ENCODE measurements at places on chromosomes 2 and 18.

DNA sequence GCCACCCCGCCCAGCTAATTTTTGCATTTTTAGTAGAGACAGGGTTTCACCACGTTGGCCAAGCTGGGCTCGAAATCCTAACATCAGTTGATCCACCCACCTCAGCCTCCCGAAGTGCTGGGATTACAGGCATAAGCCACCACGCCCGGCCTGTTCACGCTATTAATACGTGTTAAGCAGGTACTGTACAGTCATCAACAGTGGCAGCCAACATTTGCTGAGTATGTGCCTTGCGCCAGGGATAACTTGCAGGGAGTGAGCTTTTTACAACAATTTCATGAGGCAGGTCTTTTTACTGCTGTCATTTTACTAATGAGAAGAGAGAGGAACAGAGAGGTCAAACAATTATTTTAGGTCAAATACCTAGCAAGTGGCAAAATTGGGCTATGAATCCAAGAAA is 115.2 kb downstream of the AP1S3 start:
- no peak for DNase-seq

DNA sequence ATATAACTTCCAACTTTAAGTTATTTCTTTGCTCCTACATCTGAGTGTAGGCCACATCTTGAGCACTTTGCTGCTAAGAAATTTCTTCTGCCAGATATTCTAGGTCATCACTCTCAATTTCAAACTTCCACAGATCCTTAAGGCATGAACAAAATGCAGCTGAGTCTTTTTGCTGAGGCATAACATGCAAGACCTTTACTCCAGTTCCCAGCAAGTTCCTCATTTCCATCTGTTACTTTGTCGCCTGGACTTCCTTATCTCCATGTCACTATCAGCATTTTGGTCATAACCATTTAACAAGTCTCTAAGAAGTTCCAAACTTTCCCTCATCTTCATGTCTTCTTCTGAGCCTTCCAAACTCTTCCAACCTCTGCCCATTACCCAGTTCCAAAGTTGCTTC is 1077.3 kb upstream of the TMEFF2 start:
- DNase-seq: no peak

- no peak for DNase-seq
Measured at GRCh38 chr2:160351956-160352355, 141.7 kb downstream of the RBMS1 start.

DNA sequence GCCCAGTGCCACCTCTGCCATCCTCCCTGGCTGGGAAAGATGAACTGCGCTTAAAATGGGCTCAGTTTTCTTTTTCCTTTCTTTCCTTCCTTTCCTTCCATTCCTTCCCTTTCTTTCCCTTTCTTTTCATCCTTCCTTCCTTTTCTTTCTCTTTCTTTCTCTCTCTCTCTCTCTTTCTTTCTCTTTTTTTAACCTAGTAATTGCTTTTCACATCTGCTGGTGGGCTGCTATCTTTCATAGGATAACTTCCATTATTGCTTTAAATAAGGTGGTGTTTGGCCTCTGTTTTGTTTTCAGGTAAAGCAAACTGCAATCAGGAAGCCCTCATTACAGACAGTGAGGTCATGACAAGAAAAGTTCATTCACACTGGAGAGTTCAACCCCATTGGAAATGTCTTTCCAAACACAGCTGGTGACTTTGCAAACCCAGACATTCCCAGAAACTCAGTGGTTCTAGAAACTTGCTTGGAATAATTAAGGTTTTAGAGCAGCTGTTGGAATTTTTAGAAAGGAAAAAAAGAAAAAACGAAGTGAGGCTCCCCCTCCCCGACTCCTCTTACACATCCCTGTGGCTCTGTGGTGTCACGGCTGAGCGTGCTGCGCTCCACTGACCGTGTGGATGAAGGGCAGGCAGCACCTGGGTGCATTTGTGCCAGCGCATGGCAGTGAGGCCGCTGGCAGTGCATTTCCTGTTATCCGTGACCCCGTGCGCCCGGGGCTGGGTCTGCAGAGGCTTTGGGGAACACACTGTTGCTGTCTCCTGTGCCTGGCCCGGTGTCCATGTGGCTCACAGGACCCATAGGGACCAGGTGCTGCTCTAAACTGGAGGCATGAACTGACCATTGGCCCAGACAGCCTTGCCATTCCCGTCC is 76.9 kb downstream of the MBP start:
- no peak for DNase-seq

DNA sequence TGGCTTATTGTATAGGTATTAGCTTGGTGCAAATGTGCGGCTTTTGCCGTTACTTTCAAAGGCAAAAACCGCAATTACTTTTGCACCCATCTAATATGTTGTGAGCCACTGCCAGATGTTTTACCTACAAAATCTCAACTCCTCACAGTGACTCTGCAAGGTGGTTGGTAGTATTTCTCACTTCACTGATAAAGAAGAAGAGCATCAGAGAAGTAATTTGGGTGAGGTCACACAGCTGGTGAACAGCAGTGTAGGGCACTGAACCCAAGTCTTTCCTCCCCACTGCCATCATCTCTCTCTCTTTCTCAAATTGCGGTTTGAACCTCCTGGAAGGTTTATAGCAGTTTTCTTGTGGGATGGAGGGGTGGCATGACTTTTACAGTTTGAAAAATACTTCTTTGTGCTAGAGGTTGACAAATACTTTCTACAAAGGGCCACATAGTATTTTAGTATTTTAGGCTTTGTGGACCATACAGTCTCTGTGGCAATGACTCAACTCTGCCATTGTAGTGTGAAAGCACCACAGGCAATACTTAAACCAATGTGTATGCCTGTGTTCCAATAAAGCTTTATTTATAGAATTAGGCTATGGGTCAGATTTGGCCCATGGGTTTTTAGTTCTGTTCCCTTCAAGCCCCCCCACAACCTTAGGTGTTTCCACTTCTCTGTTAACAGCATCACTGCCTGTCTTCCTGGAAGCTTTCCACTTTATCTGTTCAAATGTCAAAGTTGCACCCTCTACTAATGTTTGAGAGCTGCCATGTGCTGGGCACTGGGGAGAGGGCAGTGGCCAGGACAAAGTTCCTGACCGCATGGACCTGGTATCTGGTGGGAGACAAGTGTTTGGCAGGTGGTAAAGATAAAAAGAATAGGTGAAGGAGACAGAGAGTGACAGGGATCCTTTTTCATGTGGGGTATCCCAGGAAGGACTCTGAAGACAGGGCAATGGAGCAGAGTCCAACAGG is 30.1 kb downstream of the FHOD3 start:
- DNase-seq: no peak

DNA sequence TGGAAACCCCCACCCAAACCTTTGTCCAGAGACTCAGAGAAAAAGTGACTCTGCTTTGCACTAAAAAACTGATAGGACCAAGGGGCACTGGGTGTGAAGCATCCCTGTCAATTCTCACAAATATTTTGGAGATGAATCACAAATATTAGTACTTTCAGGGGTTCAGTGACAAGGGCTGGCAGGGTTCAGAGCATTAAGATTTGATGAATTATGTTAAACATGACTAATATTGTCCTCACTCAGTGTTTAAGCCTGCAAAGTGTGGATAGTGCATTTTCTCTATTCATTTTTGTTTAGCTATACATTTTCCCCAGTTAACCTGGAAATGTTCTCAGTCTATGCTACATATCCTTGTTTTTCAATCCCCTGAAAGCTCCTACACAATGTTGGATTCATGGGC is 65.3 kb upstream of the CCDC68 start:
- no peak for DNase-seq

DNA sequence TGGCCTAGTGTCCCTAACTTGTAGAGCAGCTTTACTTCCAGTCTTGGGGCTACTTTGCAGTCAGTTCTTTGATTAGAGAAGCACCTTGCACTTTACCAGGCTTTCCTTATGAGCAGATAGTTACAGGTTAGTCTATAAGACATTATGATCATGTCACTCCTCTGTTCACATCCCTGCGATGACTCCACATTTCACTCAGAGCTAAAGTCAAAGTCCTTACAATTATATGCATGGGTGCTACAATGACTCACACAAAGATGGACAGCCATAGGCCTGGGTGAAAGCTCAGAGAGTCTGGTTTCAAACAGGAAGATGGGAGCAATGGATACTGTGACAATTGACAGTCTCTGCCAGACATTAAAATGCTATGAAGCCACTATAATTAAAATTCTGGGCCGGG is 27.1 kb upstream of the SSB start:
- DNase-seq: no peak

- DNase-seq: no peak
Measured at GRCh38 chr2:137316075-137316474, 550.7 kb downstream of the THSD7B start.

DNA sequence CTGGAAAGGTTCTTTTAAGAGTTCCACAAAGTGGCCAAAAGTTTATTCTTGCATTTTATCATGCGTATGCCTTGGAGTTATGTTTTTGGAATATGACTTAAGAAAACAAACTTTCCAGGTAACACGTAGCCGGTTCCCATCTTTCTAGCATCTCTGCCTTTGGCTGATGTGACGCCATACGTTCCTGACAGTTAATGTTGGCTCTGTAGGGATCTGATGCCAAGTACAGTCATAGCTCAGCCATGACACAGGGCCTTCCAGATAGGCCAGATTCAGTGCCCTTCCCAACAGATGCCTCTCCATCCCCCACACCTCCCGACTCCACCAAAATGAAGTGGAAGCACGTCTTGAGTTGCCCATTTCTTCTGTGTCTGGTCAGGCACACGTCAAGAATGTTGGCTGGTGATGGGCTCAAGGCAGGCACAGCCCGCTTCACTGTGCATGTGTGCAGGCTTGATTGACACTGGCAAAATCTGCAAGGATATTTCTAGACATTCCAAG is 51.0 kb upstream of the THOC1 start:
- DNase-seq: no peak

GRCh38 chr2:72969706-72970105 is 52.4 kb downstream of the EMX1 start:
- no peak for DNase-seq

DNA sequence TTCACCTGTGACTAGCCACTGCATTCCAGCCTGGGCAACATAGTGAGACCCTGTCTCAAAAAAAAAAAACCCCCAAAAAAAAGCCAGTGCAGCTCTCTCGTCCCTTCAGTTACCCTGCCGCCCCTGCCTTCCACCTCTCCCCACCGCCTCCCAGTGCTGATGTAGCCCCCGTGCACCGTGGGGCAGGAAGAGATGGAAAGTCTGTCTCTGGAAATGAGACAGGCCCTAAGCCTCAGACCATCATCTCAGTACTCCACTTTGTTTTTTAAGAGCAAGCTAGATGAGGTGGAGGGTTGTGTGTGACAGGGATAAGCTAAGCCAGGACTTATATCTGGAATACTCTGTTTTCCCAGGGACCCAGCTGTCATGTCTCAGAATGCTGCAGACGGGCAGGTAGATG is 32.0 kb downstream of the MERTK start:
- DNase-seq: no peak

- DNase-seq: no peak
Measured at GRCh38 chr2:155841442-155841841, 491.1 kb downstream of the NR4A2 start.

GRCh38 chr2:237210763-237211162 is 125.1 kb downstream of the COPS8 start:
- no peak for DNase-seq

- DNase-seq: no peak
Measured at GRCh38 chr2:60109744-60110143, 443.7 kb downstream of the BCL11A start.

GRCh38 chr18:55243857-55244256 is 284.6 kb upstream of the CCDC68 start:
- DNase-seq: no peak

- no peak for DNase-seq
Measured at GRCh38 chr2:239192456-239192855, 208.4 kb downstream of the HDAC4 start.

GRCh38 chr18:80210312-80211083 is 36.8 kb downstream of the PARD6G start:
- DNase-seq: no peak

DNA sequence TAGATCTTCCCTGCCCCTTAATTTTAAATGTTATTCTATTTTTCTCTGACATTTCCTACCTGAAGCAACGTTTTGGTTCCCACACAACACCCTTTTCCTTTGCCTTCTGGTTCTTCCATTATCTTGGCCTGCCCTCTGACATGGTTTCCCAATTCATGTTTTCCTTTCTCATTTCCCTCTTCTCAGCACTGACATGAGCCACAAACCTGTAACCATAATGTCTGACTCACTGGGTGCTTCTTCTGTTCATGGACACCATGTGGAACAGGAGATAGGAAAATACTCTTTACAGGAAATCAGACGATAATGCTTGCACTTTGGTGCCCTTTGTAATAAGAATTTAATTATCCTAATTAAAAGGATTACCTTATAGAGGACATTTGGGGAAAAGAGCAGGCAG is 142.0 kb downstream of the ZEB2 start:
- no peak for DNase-seq

DNA sequence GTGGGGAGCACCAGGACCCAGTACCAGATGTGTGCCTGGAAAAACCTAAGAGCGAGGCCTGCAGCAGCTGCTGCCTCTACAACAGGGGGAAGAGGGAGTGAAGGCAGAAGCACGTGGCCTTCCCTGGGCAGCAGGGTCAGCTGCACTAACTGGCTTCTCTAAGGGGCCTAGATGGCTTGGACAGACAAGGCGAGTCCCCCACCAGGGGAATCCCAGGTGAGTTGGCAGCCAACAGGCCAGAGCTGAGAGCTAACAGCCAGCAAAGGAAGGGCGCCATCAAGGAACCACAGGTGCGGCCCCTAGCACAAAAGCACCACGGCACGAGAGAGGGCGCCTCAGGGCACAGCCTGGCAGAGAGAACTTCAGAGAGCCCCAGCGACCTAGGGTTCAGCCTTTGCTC is 19.8 kb upstream of the MAL start:
- no peak for DNase-seq

GRCh38 chr18:2236232-2236631 is 335.1 kb downstream of the METTL4 start:
- DNase-seq: no peak

DNA sequence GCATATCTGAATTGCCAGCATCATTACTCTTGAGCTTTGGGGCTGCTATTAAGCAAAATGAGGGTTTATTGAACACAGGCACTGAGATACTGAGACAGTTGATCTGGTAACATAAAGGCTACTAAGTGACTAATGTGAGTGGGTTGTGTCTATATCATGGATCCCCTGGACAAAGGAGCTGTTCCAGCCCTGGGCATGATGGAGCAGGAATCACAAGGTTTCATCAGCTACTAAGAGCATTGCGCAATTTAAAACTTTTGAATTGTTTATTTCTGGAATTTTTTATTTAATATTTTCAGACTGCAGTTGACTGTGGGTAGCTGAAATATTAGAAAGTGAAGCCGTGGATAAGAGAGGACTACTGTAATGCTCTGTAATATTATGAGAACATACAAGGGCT is 73.5 kb downstream of the MGAT5 start:
- DNase-seq: no peak

DNA sequence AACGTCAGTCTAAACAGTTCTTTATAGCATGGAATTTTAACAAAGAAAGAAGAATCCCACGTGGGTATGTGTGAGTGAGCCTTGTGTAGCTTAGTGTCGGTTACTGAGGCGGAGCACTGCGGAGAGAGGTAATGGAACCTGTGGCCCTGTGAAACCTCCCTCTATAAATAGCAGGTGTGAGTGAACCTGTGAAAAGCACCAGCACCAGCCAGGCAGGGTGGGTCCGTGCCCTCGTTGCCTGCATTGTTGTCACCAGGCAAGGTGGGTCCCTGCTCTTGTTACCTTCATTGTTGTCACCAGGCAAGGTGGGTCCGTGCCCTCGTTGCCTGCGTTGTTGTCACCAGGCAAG is 4.7 kb downstream of the CTDP1 start:
- DNase-seq: no peak

GRCh38 chr2:112529757-112530156 is 12.5 kb upstream of the POLR1B start:
- no peak for DNase-seq

GRCh38 chr18:46748466-46748865 is 8.4 kb downstream of the ST8SIA5 start:
- no peak for DNase-seq
